H9 (cell line): ENCODE measurements at places on chromosomes 5 and 9.
A peak's percentile ranks its signal among the peaks of the same experiment; 100 is the strongest.

DNA sequence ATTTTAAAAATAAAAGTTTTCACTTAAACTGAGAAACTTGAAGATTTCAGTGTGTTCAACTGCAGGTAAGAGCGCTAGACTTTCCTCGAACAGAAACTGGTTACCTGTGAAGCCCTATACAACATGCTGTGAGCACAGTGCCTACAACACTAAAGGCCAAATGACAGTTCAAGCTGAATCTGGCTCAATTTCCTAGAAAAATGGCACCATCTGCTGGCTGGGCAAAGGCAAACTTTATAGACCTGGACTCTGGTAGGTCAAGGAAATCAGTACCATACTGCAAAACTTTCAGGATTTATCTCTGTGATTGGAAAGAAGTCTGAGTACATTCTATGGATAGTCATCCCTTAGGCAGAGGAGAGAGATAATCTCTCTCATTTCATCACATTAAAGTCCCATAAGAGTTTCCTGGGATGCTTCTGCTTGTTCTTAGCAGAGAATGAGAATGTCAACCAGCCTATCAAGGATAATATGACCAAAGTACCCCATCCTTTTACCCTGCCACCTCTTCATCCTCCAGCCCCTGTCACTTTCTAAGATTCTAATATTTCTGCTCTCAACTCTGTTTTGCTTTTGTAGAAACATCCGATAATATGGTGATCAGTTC is 31.8 kb upstream of the FOXB2 start:
- no peak overlapping the region for H3K4me3 ChIP-seq
- no peaks in the 10 kb centered on the region for H3K36me3 ChIP-seq
- peak; percentile 73 for DNase-seq
- H3K27me3 ChIP-seq = no peaks in the 10 kb centered on the region

GRCh38 chr5:7638456-7638855 is 212.5 kb downstream of the CFAP90 start:
- DNase-seq = no peak
- H3K27me3 ChIP-seq = no peaks in the 10 kb centered on the region
- no peak overlapping the region for H3K4me3 ChIP-seq
- no peaks in the 10 kb centered on the region for H3K4me1 ChIP-seq

- no peak overlapping the region for H3K4me3 ChIP-seq
- H3K4me1 ChIP-seq = no peaks in the 10 kb centered on the region
- no peak overlapping the region for H3K27ac ChIP-seq
- DNase-seq = no peak
- peaks cover 4% of the 10 kb centered on the region; the same call in 1 of the 2 replicates for H3K36me3 ChIP-seq
- H3K27me3 ChIP-seq = no peaks in the 10 kb centered on the region
These were observed 25.8 kb upstream of the PCA3 start for GRCh38 chr9:76738402-76738801.

DNA sequence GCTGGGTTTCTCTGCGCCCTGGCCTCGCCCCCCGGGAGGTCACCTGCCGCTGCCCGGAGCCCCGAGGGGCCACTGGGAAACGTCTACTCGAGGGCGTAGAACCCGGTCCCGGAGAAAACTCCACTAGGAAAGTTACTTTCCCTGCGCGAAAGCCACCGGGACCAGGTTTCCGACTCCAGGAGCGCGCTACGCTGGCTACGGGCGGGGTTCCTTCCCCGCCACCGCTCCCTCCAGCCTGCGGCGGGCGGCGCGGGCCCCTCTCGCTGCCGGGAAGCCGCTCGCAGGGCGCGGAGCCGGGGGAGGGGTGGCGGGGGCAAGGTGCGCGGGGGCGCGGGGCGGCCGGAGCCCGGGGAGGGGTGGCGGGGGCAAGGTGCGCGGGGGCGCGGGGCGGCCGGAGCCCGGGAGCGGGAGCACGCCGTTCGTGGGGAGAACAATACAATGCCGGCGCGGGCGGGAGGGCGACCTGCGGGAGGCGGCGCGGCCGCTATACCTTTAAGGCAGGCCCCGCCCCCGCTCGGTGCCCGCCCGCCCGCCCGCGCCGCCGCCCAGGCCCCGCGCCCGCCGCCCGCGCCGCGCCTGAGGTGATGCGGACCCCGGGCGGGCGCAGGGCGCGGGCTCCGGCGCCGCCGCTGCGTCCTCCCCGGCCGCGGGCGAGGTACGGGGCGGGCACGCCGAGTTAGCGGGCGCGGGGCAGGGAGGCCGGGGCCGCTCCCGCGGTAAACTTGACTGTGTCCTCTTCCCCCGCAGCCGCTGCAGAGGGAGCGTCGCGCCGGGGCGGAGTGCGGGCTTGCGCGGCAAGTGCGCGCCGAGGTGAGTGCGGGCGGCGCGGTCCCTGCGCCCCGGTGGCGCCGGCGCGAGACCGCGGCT is 278.1 kb downstream of the AOPEP start:
- H3K27ac ChIP-seq = no peak overlapping the region
- H3K36me3 ChIP-seq = no peaks in the 10 kb centered on the region

DNA sequence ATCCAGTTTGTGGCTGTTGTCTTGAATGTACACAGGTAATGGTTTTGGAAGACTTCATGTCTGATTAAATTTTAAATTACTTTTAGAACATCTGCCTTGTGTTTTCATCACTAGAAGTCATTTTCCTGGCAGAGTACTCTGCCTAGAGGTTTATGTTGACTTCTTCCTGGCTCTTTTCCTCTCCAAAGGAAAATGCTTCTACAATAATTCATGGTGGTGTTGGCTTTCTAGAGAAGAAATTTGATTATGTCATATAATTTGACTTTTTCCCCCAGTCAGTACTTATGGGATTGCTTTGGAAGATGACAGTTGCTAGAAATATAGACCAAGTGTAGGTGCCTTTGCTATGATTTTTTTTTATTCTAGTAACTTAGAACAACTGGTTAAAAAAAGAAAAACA is 46.8 kb downstream of the F2RL2 start:
- no peak for DNase-seq
- H3K27me3 ChIP-seq = no peaks in the 10 kb centered on the region
- no peak overlapping the region for H3K27ac ChIP-seq
- H3K4me3 ChIP-seq = no peak overlapping the region
- peaks cover 3% of the 10 kb centered on the region; the same call in 1 of the 2 replicates for H3K4me1 ChIP-seq

- no peaks in the 10 kb centered on the region for H3K27me3 ChIP-seq
- no peaks in the 10 kb centered on the region for H3K4me1 ChIP-seq
- H3K4me3 ChIP-seq = no peak overlapping the region
These were observed 151.5 kb upstream of the SMC2 start for GRCh38 chr9:103942651-103943050.

DNA sequence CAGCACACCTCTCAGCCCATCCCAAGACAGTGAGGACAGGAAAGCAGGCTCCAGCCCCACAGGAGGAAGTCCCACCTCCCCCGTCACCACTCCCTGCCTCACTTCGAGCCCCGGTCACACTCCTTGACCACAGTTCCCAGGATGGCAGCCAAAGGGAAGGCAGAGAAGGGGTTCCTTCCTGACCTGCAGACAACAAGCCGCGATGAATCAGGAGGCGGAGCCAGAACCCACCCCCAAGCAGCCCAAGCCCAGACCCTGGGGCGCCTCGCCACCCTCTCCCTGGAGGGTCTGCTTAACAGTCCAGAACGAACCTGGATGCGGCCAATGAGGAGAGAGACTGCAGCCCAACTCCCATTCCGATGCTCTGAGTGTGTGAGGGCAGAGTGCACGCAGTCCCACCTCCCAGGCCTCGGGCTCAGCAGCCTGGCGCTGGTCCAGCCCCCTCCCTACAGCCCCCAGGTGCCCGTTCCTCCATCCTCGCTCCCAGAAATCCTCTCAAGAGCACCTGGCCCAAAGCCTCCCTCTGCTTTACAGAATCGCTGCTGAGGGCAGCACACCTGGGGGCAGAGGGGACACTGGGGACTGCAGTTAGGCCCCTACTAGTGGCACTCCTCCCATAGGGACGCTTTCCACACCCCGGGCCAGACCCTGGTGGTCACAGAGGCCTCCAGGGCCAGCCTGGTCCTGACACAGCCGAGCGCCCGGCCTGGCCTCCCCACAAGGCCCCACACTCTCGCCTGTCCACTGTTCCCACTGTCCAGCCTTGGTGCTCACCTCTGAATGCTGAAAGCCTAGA is 69.6 kb upstream of the LRRTM2 start:
- DNase-seq = no peak
- no peaks in the 10 kb centered on the region for H3K27me3 ChIP-seq
- H3K4me1 ChIP-seq = no peaks in the 10 kb centered on the region
- no peaks in the 10 kb centered on the region for H3K36me3 ChIP-seq

GRCh38 chr9:123872710-123873109 is 57.2 kb downstream of the DENND1A start:
- DNase-seq = no peak
- H3K27ac ChIP-seq = no peak overlapping the region
- peaks cover 12% of the 10 kb centered on the region for H3K36me3 ChIP-seq
- H3K27me3 ChIP-seq = no peaks in the 10 kb centered on the region
- H3K4me3 ChIP-seq = no peak overlapping the region

- DNase-seq = peak; percentile 24
- no peak overlapping the region for H3K27ac ChIP-seq
- H3K4me3 ChIP-seq = no peak overlapping the region
These were observed 174.9 kb upstream of the MVB12B start for GRCh38 chr9:126151686-126152134.

DNA sequence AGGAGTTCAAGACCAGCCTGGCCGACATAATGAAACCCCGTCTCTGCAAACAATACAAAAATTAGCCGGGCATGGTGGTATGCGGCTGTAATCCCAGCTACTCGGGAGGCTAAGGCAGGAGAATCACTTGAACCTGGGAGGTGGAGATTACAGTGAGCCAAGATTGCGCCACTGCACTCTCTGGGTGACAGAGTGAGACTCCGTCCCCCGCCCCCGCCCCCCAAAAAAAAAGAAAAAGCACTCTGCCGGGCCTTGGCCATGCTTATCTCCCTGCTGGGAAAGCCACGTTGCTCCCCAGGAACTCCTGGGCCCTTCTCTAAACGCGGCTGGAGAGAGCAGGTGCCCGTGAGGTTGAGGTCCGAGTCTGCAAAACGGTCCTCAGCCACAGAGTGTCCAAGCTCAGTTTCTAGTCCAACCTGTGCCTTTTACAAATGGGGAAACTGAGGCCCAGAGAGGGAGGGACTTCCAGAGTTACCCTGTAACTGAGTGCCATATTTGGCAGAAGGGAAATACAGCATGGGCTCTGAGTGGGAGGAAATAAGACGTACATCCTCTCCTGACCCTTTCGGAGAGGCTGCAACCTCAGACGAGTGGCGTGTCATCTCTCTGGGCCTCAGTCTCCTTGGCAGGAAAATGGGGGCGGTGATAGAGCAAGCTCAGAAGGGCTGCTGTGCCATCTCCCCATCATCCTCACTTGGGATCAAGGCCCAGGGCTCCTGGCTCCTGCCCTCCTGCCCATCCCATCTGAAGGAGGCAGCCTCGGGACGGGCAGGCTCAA is 6.6 kb upstream of the PHYHD1 start:
- H3K4me1 ChIP-seq = peaks cover 5% of the 10 kb centered on the region; the same call in 1 of the 2 replicates
- no peak overlapping the region for H3K4me3 ChIP-seq
- no peaks in the 10 kb centered on the region for H3K27me3 ChIP-seq
- no peak overlapping the region for H3K27ac ChIP-seq
- DNase-seq = no peak

DNA sequence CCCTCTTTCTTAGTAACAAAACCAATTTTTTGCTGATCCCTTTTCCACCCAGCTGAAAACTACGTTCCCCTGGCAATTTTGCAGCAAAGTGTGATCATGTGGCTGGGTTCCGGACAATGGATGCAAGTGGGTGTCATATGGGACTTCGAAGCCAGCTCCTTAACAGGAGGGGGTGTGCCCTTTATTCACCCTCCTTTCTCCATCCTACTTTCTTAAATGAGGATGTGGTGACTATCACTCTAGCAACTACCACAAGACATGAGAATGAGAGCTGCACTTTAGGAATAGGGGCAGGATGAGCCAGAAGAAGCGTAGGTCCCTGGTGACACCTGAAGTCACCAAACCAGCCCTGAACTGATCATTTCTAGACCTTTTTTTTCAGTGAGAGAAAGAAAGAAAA is 58.9 kb downstream of the IRF1 start:
- H3K36me3 ChIP-seq = no peaks in the 10 kb centered on the region
- no peak for DNase-seq
- no peaks in the 10 kb centered on the region for H3K27me3 ChIP-seq
- no peak overlapping the region for H3K27ac ChIP-seq
- H3K4me3 ChIP-seq = no peak overlapping the region

- no peak for DNase-seq
- H3K27ac ChIP-seq = no peak overlapping the region
- H3K36me3 ChIP-seq = no peaks in the 10 kb centered on the region
- H3K4me3 ChIP-seq = no peak overlapping the region
- H3K27me3 ChIP-seq = no peaks in the 10 kb centered on the region
These were observed 29.0 kb downstream of the ADRB2 start for GRCh38 chr5:148855249-148856008.

- H3K27me3 ChIP-seq = no peaks in the 10 kb centered on the region
- peaks cover 14% of the 10 kb centered on the region; the same call in 1 of the 2 replicates for H3K4me1 ChIP-seq
- H3K36me3 ChIP-seq = peaks cover 27% of the 10 kb centered on the region
- no peak within 1 kb of the TSS for H3K27ac ChIP-seq
- H3K4me3 ChIP-seq = peak within 1 kb of the TSS; percentile 82
These were observed at the start of gene AIF1L for GRCh38 chr9:131096269-131097125. AIF1L (plus strand) TSS chr9:131096531; CDS start chr9:131096630, 99 bp downstream.

DNA sequence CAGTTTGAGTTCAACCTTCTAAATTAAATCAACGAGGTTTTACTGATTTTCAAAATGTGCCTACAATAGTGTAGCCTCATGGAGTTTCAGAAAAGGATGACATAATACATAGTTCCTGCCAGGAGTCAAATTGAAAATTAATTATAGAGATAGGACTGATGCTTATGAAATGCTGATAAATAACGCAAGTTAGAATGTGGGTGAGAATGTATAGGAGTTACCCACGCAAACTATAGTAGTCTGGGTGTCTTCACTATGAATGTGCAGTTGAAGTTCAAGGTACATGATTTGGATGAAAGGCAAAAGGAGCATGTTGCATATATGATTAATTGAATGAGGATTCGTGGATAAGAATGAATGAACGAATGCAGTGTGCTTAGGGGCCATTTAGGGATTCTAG is 95.7 kb downstream of the SV2C start:
- H3K36me3 ChIP-seq = no peaks in the 10 kb centered on the region
- H3K27me3 ChIP-seq = no peaks in the 10 kb centered on the region
- no peaks in the 10 kb centered on the region for H3K4me1 ChIP-seq

GRCh38 chr5:66169534-66169933 is 25.4 kb downstream of the SREK1 start:
- no peaks in the 10 kb centered on the region for H3K4me1 ChIP-seq
- DNase-seq = no peak
- no peak overlapping the region for H3K27ac ChIP-seq
- H3K27me3 ChIP-seq = no peaks in the 10 kb centered on the region

- H3K27me3 ChIP-seq = no peaks in the 10 kb centered on the region
- no peak overlapping the region for H3K4me3 ChIP-seq
- H3K4me1 ChIP-seq = no peaks in the 10 kb centered on the region
- no peak for DNase-seq
- no peaks in the 10 kb centered on the region for H3K36me3 ChIP-seq
These were observed 424.8 kb upstream of the DMAC1 start for GRCh38 chr9:8224381-8224801.

GRCh38 chr5:31197183-31197582 is 3.7 kb downstream of the CDH6 start:
- no peaks in the 10 kb centered on the region; the same call in 1 of the 2 replicates for H3K4me1 ChIP-seq
- no peak overlapping the region for H3K27ac ChIP-seq
- no peak for DNase-seq
- no peaks in the 10 kb centered on the region for H3K36me3 ChIP-seq
- peaks cover 23% of the 10 kb centered on the region for H3K27me3 ChIP-seq

- DNase-seq = no peak
- no peak overlapping the region for H3K4me3 ChIP-seq
- no peak overlapping the region for H3K27ac ChIP-seq
- peaks cover 11% of the 10 kb centered on the region; the same call in 1 of the 2 replicates for H3K36me3 ChIP-seq
- no peaks in the 10 kb centered on the region for H3K27me3 ChIP-seq
- H3K4me1 ChIP-seq = no peaks in the 10 kb centered on the region
These were observed 15.5 kb downstream of the OTULINL start for GRCh38 chr5:14597080-14597479.
